ENCODE measurements at places on chromosomes 16 and 17. TPM values are rescaled to one million over a fixed set of nuclear protein-coding genes. Genes with fewer than 3 reads are reported as not detected.

Gene MC1R
- total RNA-seq: 7.0 TPM

Gene NUDT21
- total RNA-seq: 121 TPM

Gene NPIPA7
- total RNA-seq: 12.8 TPM

Gene KCNG4
- total RNA-seq: not detected

Gene NXPH3
- total RNA-seq: 0.46 TPM

Gene TVP23A
- 0.02 TPM for total RNA-seq

Gene SRL
- total RNA-seq: not detected

Gene WFIKKN1
- total RNA-seq: 0.23 TPM

Gene SULT1A4
- total RNA-seq: 33.6 TPM

Gene CBLN1
- 0.06 TPM for total RNA-seq

Gene NMT1
- 171 TPM for total RNA-seq

Gene TBC1D3E
- total RNA-seq: not detected

Gene TBC1D28
- total RNA-seq: not detected

Gene TMEM114
- total RNA-seq: not detected

Gene TPSG1
- 0.10 TPM for total RNA-seq

Gene RCVRN
- not detected for total RNA-seq

Gene RUNDC1
- 22.5 TPM for total RNA-seq

Gene PDILT
- total RNA-seq: not detected

Gene CMTM2
- total RNA-seq: not detected

Gene NOG
- 1.1 TPM for total RNA-seq

Gene ASGR1
- 1.5 TPM for total RNA-seq

Gene KRT28
- total RNA-seq: not detected

Gene MIEN1
- 90.3 TPM for total RNA-seq

Gene PFN1
- 2,972 TPM for total RNA-seq

Gene MSLN
- total RNA-seq: 2.5 TPM

Gene EFCAB5
- 0.70 TPM for total RNA-seq

Gene LRRC46
- total RNA-seq: 2.8 TPM

Gene CPHXL2
- not detected for total RNA-seq

Gene WSB1
- 66.2 TPM for total RNA-seq
